Upper lobe of left lung (tissue), 6 donors: ENCODE measurements at places on chromosomes 12 and 14. TPM values are rescaled to one million over a fixed set of nuclear protein-coding genes. Genes with fewer than 3 reads are reported as not detected.

The TPPP2 gene
- total RNA-seq: not detected

The GUCY2C gene
- not detected for total RNA-seq

The CSAD gene
- 92.3 TPM for total RNA-seq

The C12orf56 gene
- total RNA-seq: not detected

The ACRBP gene
- 6.7 TPM for total RNA-seq

DNA sequence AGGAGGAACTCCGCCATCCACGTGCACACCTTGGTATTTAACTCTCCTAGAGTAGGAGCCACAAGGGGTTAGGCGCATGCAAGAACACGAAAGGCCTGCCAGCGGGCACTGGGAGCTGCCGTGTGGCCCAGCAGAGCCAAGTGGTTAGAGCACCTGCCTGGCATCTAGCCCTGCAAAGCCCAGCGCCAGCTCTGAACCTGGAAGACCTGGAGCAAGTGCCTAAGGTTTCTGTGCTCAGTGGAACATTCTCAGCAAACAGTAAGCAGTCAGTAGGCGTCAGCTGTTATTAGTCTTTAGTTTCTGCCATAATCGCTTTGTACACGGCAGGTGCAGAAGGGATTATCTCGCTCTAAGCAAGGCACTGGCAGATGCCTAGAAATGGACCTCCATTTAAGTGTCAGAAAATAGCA lies 55.4 kb downstream of the SETD3 start:
- DNase-seq: peak; percentile 93
- H3K4me1 ChIP-seq: peaks cover 19% of the 10 kb centered on the region
- H3K27me3 ChIP-seq: no peaks in the 10 kb centered on the region
- H3K36me3 ChIP-seq: no peaks in the 10 kb centered on the region

DNA sequence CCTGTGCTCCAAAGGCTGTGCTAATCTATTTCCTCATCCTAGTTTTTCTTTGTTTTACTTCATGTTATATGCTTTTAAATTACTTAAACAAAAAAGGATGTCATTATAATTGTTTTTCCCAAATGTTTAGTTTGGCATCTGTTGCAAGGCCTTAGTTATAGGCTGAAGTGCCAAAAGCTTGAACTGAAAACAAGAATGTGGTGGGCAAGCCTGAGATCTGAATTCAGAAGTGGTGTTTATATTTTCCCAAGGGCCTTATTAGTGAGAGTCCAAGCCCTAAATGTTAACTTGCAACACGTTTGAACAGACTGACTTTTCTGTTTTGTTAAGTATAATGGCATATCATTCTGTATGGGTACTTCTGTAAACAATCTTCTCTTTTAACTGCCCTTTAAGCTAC lies 326.8 kb downstream of the CCDC91 start:
- H3K36me3 ChIP-seq: no peaks in the 10 kb centered on the region
- H3K4me3 ChIP-seq: no peak overlapping the region
- no peak for DNase-seq

GRCh38 chr12:1840981-1841425 lies 20.6 kb downstream of the LRTM2 start:
- no peaks in the 10 kb centered on the region for H3K27me3 ChIP-seq
- H3K4me1 ChIP-seq: no peaks in the 10 kb centered on the region
- H3K27ac ChIP-seq: no peak overlapping the region
- H3K36me3 ChIP-seq: no peaks in the 10 kb centered on the region

DNA sequence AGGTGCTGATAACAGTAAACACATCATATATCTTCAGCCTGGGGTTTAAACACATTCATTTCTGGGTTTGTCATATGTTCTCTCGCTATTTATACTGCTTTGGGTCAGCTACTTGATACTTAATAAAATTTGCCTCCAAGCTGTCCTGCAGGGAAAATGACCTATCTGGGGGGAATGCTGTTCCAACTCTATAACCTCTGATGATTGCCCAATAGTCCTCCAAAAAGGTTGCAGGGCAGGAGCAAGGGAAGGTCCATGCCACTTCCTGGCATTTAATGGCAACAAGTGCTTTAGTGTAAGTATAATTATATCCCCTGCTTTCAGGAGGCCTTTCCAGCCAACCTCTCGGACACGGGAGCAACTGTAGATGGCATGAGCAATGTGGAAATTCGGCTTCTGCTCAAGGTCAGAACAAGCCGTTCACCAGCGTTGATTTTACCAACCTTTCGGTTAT lies 198.0 kb upstream of the EEA1 start:
- H3K27ac ChIP-seq: peak overlapping the region; percentile 83
- no peaks in the 10 kb centered on the region for H3K27me3 ChIP-seq
- DNase-seq: peak; percentile 54
- H3K4me3 ChIP-seq: no peak overlapping the region
- H3K4me1 ChIP-seq: peaks cover 23% of the 10 kb centered on the region

GRCh38 chr12:69726922-69727321 lies 11.7 kb upstream of the RAB3IP start:
- H3K27ac ChIP-seq: no peak overlapping the region
- H3K27me3 ChIP-seq: no peaks in the 10 kb centered on the region
- no peak overlapping the region for H3K4me3 ChIP-seq
- H3K4me1 ChIP-seq: no peaks in the 10 kb centered on the region
- H3K36me3 ChIP-seq: no peaks in the 10 kb centered on the region
- DNase-seq: no peak

- peaks cover 22% of the 10 kb centered on the region for H3K4me1 ChIP-seq
- no peaks in the 10 kb centered on the region for H3K36me3 ChIP-seq
- no peaks in the 10 kb centered on the region for H3K27me3 ChIP-seq
- DNase-seq: no peak
Observed at GRCh38 chr12:63917864-63918799, 73.6 kb downstream of the SRGAP1 start.

- H3K36me3 ChIP-seq: no peaks in the 10 kb centered on the region
- peaks cover 19% of the 10 kb centered on the region for H3K4me1 ChIP-seq
- no peak overlapping the region for H3K27ac ChIP-seq
- H3K4me3 ChIP-seq: no peak overlapping the region
- DNase-seq: no peak
Observed at GRCh38 chr12:120646044-120646443, 5.6 kb downstream of the CABP1 start.

DNA sequence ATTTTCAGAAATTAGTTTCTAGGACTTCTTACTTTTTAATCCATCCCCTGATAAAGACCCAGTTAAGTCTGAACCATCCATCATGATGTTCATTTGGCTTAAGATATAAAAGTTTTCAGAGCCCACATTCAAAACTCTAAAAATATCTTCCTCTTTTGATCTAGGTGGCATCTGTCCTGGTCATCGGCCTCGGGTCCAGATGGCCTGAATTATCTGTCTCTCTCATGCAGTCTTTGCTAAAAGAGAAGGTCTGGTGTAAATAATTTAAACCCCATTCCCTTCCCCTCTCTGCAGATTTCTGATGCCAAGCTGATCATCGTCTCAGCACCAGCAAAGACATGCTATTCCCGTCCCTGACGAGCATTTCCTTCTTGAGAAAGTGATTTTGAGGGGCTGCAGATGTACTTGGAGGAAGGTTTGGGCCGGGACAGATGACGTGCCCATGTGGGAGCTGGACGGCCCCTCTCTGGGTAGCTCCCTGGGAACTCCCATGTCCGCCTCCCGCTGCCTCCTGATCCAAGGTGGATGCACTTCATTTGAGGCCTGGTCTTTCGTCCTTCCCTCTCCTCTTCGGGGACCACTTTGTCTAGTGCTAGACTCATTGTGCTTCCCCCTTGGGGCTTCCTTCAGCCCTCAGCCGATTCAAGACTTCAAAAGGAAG lies 173.0 kb upstream of the PRMT8 start:
- H3K4me3 ChIP-seq: no peak overlapping the region
- no peak overlapping the region for H3K27ac ChIP-seq
- H3K4me1 ChIP-seq: no peaks in the 10 kb centered on the region
- no peaks in the 10 kb centered on the region for H3K36me3 ChIP-seq
- DNase-seq: no peak

DNA sequence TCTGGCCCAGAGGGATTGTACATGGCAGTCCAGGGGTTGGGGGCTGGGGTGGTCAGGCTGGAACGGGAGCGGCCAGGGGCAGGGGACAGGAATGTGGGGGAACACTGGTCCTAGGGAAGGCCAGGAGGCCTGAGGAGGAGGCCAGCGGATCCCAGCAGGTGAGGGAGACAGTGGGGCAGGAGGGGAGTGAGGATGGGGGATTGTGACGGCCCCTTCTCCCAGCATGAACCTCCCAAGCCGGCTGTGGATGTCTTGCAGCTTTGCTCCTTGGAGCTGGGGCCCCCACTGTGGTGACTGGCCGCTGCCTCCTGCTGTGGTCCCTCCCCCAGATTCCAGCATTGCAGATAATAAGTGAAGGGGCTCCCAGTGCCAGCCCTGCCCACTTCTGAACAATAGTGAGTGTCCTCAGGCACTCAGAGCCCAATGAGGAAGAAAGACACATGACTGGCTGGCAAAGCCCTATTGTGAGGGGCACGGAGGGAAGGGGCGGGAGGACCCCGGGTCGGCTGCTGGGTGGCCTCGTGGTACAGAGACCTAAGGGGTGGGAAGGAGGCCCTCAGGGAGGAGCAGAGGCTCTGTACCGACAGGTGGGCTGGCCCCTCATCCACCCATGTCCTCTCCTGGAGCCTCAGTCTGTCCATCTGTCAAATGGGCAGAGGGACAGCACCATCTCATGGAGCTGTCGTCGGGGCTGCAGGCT lies 215.0 kb downstream of the KIF26A start:
- no peaks in the 10 kb centered on the region for H3K4me1 ChIP-seq
- H3K27ac ChIP-seq: no peak overlapping the region
- DNase-seq: peak; percentile 18
- H3K27me3 ChIP-seq: no peaks in the 10 kb centered on the region

DNA sequence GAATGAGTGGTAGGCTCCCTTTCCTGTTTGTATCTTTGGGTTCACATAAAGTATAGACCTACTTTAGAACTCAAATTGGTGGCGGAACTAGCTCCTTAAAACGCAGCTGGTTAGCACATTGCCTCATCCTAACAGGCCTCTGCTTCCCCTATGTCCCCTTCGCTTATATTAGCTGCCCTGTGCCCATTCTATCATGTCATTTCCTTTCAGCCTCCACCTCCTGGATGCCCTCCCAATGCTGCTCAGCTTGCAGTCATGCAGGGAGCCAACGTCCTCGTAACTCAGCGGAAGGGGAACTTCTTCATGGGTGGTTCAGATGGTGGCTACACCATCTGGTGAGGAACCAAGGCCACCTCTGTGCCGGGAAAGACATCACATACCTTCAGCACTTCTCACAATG lies 3.5 kb downstream of the DAZAP2 start:
- no peaks in the 10 kb centered on the region for H3K27me3 ChIP-seq
- peak overlapping the region; percentile 12 for H3K27ac ChIP-seq
- peaks cover 59% of the 10 kb centered on the region for H3K36me3 ChIP-seq
- H3K4me1 ChIP-seq: peaks cover 45% of the 10 kb centered on the region
- peak; percentile 48 for DNase-seq
- no peak overlapping the region for H3K4me3 ChIP-seq

GRCh38 chr12:5689773-5690172 lies 255.3 kb downstream of the ANO2 start:
- no peaks in the 10 kb centered on the region for H3K36me3 ChIP-seq
- no peak for DNase-seq
- H3K4me3 ChIP-seq: no peak overlapping the region

GRCh38 chr14:29607169-29607568 lies 320.5 kb downstream of the PRKD1 start:
- no peak for DNase-seq
- no peak overlapping the region for H3K4me3 ChIP-seq
- H3K36me3 ChIP-seq: no peaks in the 10 kb centered on the region
- H3K27ac ChIP-seq: no peak overlapping the region
- no peaks in the 10 kb centered on the region for H3K27me3 ChIP-seq

DNA sequence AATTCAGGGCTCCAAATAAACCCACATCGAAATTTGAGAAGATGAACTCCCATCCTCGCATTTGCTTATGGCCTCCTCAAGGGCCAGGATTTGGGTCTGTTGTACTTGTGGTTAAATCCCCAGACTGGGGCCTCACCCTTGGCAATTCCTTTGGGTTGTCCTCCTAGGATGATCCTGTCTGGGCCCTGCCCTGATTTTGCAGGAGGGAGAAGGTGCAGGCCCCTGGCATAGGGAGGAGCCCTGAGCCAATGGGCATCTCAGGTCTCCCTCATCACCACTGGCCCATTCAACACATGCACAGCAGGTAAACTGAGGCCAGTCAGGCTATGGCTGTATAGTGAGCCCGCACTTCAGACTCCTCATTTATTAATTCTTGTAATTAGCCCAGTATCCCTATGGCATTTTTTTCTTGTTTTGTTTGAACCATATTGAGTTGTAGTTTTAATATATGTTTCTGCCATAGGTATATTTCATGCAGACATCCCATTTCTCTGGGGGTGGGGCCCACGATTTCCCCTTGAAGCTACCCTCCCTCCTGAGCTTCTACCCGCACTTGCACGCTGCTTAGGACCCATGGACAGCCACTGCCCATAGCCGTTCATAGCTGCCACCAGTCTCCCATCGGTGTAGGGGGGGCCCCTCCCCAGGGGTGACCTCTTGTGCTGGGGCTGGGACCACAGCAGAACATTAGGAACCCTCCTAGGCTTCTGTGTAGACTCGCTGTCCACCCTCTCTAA lies 67.1 kb upstream of the DDX11 start:
- H3K27ac ChIP-seq: no peak overlapping the region
- H3K27me3 ChIP-seq: no peaks in the 10 kb centered on the region
- no peak overlapping the region for H3K4me3 ChIP-seq
- no peak for DNase-seq
- peaks cover 7% of the 10 kb centered on the region for H3K4me1 ChIP-seq

GRCh38 chr12:62138527-62138926 lies 121.7 kb upstream of the USP15 start:
- H3K27me3 ChIP-seq: no peaks in the 10 kb centered on the region
- H3K4me3 ChIP-seq: no peak overlapping the region
- no peaks in the 10 kb centered on the region for H3K36me3 ChIP-seq
- H3K27ac ChIP-seq: no peak overlapping the region
- H3K4me1 ChIP-seq: no peaks in the 10 kb centered on the region

DNA sequence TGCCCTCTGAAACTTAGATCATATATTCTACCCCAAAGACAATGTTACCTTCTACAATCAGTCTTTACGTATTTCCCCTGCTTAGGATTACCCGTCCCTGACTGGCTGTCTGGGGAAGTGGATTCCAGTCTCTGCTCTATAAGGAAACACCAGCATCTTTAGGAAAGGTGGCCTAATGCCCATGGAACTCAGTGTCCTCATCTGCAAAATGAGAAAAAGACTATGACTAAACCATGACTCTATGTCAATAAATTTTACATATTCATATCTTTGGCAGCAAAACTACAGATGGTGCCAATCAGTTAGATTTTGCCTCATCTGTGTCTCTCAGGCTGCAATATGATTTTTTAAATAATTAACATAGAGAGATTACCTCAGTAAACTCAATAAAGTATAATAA lies 133.8 kb downstream of the ITPR2 start:
- no peaks in the 10 kb centered on the region for H3K27me3 ChIP-seq
- no peak overlapping the region for H3K27ac ChIP-seq
- no peak overlapping the region for H3K4me3 ChIP-seq
- no peak for DNase-seq
- no peaks in the 10 kb centered on the region for H3K36me3 ChIP-seq
